CD4-positive, CD25-positive, alpha-beta regulatory T cell (primary cell): ENCODE measurements at places on chromosomes 4 and X. TPM values are rescaled to one million over a fixed set of nuclear protein-coding genes. Genes with fewer than 3 reads are reported as not detected.

The GC gene
- polyA plus RNA-seq, result not detected

The DCAF4L1 gene
- polyA plus RNA-seq, result not detected

The TMEM129 gene
- polyA plus RNA-seq, result 30.5 TPM

The ODAPH gene
- not detected for polyA plus RNA-seq

The EDA2R gene
- not detected for polyA plus RNA-seq

DNA sequence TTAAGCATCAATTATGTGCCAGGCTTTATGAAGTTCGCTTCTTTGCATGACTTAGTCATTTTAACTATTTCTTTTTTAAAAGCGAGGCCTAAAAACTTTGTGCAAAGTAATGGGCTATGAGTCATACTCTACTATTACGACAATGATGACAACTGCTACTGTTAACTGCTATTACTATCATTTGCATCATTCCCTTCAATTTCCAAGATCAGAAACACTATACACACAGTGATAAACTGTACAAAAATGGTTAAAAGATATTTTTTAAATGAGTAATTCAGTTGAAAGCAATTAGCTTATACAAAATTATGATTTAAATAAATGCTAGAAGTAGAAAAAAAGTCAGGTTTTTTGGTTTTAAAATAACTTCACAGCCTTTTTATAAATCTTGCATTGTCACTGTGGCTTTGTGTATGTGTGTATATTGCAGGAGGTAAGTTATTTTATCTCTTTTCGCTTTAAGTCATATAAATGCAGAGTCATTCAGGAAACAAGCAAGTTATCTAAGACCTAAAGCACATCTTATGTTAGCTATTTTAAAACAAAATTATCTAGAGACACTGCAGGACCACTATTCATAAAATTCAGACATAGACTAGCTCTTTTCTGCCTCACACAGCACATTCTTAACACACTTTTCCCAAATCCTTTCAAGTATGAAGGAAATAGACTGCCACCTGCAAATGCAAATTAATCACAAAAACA lies 18.5 kb upstream of the CXCL3 start:
- no peak for DNase-seq

- DNase-seq, result no peak
These were observed 3.9 kb downstream of the PRSS12 start for GRCh38 chr4:118348886-118349285.

GRCh38 chr4:60129740-60130139 lies 1070.4 kb upstream of the ADGRL3 start:
- no peak for DNase-seq

DNA sequence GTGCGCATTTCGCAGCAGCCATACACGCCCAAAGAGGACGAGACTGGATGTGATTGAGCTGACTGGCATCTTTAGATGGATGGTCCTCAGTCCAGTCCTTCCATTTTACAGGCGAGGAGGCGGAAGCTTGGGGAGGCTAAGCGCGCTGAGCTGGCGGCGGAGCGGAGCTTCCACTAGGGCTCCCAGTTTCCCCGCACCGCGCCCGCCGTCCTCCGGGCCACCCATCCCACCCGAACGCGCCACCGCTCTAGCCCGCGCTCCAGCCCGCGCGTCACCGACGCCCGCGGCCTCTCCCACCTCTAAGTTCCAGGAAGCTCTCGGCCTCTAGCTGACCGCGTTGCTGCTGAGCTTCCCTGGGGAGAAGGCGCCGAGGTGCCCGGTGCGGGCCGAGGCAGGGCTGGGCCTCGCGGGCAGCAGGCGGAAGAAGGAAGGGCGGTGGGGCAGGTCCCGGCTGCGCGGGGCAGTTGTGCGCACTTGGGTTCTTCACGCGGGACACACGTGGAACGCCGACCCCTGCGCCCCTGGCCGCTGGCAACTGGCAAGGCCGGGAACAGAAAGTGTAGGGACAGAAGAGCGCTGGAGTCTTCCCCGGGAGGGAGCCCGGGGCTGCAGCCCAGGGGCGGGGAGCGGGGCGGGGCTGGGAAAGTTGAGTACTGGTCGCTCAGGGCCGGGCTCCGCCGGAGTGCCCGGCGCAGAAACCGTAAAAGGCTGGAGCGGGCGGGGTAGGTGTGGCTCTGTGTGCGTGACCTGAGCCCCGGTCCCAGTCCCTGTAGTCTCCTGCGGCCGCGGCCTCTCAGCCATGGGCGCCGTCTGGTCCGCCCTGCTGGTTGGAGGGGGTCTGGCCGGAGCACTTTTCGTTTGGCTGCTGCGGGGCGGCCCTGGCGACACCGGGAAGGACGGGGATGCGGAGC lies at the start of gene STBD1:
Gene STBD1 (plus strand): TSS at position 763 of the 911 bp plus-strand sequence. CDS start 37 bp downstream, at position 800.
- DNase-seq, result peak; percentile 34

DNA sequence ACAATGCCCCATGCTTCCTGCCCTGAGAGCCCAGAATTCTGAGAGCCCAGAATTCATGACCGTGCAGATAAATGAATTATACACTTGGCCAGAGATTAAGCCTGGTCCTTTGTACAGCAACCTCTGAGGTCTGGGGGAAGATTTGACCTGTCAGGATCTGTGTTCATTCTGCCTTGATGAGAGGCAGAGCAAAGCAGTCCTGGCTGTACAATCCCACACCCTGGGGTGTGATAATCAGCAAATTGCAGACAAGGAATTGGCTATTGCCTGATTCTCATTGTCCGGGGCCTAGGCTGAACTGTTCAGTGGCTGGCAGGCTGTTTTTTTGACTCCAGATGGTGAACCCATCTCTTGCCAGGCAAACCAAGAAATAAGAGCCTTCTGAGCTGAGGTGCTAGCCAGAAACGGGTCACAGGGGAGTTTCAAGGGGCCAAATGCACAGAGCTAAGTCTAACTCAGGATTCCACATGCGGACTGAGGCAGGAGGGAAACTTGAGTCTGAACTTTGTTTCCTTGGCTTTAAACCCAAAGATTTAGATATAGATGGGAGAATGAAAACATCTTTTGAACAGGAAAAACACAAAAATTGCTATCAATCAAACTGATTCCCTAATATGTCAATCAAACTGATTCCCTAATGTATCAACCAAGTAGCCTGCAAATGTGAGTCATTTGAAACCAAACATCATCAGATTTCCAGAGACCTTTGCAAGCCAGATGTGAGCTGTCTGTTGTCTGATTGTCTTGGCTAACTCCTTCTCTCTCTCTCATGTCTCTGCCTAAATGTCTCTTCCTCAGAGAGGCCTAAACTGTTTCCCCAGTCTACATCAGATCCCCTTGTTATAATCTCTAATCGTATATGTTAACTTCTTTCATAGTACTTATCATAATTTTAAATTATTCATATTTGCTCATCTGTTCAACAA lies 159.3 kb downstream of the ATG4A start:
- DNase-seq, result no peak

GRCh38 chrX:97691901-97692455 lies 808.3 kb downstream of the RPA4 start:
- DNase-seq, result no peak

DNA sequence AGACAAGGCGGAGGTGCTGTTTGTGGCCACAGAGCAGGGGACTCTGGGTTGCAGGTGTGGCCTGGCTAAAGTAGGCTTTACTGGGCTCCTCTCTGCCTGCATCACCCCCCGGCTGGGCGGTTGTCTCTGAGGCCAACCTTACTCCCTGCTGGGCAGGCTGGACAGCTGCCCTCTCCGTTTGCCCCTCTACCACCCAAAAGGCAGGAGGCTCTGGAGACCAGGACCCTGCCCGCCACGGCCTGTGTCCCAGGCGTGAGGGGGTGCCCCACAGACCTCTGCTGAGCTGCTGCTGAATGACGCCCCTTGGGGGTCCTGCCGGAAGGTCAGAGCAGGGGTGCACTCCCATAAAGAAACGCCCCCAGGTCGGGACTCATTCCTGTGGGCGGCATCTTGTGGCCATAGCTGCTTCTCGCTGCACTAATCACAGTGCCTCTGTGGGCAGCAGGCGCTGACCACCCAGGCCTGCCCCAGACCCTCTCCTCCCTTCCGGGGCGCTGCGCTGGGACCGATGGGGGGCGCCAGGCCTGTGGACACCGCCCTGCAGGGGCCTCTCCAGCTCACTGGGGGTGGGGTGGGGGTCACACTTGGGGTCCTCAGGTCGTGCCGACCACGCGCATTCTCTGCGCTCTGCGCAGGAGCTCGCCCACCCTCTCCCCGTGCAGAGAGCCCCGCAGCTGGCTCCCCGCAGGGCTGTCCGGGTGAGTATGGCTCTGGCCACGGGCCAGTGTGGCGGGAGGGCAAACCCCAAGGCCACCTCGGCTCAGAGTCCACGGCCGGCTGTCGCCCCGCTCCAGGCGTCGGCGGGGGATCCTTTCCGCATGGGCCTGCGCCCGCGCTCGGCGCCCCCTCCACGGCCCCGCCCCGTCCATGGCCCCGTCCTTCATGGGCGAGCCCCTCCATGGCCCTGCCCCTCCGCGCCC lies 920 bp downstream of the HTT-AS start:
- DNase-seq, result no peak

GRCh38 chr4:48073567-48074103 lies 57.1 kb downstream of the NIPAL1 start:
- DNase-seq, result no peak

DNA sequence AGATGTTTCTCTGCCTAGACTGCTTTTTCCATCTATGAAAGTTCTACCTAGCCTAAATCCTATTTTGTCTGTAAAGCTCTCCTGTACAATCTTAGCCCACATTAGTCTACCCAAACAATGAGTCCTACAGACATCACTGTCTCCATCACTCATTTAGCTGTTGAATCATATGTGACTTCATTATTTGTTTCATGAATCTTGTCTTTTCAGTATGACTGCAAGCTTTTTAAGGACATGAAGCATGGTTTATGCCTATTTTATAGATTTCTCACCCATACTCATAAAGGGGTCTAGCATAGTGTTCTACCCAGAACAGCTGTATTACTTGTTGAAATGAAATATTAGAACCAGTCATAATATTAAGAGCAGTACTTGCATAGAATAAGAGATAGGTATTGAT lies 13.0 kb downstream of the AMMECR1 start:
- no peak for DNase-seq

DNA sequence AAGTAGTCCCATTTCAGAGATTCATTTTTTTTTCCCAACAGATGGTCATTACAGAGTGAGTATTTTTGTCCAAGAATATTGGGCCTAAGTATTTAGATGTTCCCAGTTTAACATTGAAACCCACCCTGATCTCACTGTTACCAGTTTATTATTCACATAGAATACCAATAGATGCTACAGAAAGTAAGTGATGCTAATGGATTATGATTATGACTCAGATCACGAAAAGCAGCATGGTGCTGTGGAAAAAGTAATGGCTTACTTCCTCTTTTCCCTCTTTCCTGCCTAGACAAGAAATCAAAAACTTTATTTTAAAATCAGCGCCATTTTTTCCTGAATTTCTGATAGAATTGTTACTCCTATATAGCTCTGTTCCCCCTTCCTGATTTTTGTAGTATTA lies 51.9 kb downstream of the GSPT2 start:
- no peak for DNase-seq

GRCh38 chr4:39342731-39343130 lies 23.4 kb downstream of the RFC1 start:
- DNase-seq, result no peak

- peak; percentile 29 for DNase-seq
These were observed 52.8 kb downstream of the GPRIN3 start for GRCh38 chr4:89254847-89255246.

- no peak for DNase-seq
These were observed 225.3 kb upstream of the LNX1 start for GRCh38 chr4:53816561-53816960.

GRCh38 chr4:3096202-3096601 lies 21.7 kb downstream of the HTT start:
- no peak for DNase-seq

- DNase-seq, result peak; percentile 48
These were observed 27.2 kb downstream of the NOP14 start for GRCh38 chr4:2935762-2936743.

- DNase-seq, result no peak
These were observed 442.1 kb downstream of the CENPC start for GRCh38 chr4:67103001-67103747.
